Fibroblast of lung (primary cell): ENCODE measurements at places on chromosomes 2 and 18. TPM values are rescaled to one million over a fixed set of nuclear protein-coding genes. Genes with fewer than 3 reads are reported as not detected.

DNA sequence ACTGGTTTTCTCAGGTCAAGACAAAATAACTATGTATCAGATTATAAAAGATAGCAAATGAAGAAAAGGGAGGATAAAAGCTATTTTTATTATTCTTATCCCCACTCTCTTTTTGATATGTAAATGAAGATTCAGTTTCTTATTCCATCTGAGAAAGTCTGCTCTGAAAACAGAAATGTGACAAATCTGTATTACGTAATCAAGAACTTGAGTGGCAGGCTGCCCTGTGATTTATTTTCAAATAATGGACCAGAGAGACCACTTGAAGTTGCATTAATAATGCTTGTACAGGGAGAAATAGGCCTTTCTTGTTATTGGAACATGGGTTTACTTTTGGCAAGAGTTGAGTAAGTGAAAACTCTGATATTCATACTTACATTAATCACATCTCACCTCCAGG is 727.4 kb downstream of the DPP10 start:
- DNase-seq = no peak

- DNase-seq = no peak
Measured at GRCh38 chr18:38473535-38473934, 907.9 kb upstream of the CELF4 start.

DNA sequence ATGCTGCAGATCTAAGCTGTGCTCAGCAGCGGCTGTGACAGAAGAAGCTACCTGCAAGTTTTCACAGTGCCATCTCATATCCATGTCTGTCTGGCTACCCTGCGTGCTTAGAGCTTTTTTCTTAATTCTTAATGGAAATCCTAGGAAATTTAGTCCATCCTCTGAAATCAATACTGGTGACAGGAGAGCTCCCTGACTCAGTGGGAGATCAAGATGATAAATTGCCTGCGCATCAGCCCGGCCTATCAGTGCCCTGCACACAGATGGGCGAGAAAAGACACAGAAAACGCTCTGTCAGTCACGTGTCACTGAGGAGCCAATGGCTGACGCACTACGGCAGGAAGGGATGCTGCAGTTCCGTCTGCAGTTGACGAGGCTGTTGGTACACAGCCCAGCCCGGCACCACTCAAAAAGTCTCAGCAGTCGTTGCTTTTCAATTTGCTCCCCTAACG is 819.6 kb upstream of the FSHR start:
- DNase-seq = peak; percentile 62

DNA sequence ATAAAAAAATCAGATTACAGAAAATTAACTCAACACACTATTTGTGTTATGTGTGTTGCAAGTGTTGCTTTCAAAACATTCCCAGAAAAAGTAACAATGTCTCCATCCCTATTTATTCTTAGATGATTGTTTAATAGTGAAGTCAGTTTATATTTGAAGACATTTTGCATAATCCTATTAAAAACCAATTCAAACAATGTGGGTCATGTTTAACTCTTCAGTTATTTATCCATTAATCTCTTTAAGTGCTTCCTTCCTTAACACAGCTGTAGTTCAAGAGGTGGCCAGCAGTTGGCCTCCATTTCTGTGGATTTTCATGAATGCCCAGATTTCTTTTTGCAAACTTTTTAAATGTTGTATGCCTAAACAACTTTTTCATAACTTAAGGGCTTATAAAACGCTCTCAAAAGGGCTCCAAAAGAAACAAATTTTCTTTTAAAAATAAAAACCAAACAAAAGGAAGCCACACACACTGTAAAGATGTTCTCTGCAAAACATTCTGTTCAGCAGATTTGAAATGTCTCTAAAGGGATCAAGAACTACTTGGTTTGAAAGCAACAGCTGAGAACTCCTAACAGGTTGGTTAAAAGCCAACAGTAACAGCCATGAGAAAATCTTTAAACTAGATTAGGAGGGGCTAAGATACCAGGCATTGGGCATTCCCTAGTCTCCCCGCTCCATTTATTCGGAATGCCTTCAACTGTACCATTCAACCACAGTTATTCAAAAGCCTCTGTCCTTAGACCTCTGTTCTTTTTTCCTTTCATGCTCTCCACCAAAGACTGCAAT is 71.5 kb downstream of the THADA start:
- peak; percentile 80 for DNase-seq

DNA sequence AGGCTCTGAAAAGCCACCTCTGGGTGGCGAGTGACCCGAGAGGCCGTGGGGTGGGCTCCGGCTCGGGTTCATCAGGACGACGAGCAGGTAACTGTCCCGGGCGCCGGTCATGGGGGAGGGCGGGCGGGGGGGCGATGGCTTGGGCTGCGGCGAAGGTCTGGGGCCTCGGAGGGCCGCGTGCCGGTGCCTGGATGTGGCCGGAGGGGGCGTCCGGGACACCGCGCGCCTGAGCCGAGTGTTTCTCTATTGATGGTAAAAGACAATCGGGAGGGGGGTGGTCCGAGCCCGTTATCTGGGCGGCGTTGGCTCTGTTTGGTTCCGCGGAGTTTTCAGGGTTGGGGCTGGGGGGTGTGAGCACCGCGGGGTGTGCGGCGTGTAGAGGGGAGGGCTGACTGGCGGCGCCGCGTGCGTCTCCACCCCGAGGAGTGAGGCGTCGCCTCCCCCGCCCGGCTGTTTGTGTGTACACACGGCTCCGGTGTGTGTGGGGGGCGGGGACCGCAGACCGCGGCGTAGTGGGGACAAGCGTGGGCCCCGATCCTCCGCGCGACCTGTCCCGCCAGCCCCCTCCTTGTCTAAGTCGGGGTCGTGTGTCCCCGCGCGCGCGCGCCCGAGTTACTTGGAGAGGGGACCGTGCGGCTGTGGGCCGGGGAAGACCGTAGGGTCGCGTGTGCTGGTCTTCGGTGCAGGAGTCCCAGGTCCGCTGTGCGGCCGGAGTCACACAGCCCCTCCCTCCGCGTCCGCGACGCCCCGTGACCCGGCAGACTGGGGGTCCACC is 1.6 kb downstream of the CTIF start:
- peak; percentile 47 for DNase-seq

GRCh38 chr2:9975805-9976447 is 24.4 kb downstream of the GRHL1 start:
- peak; percentile 96 for DNase-seq

GRCh38 chr2:150917961-150918713 is 343.5 kb downstream of the RBM43 start:
- DNase-seq = no peak

GRCh38 chr2:74267068-74267467 is 68.7 kb downstream of the MTHFD2 start:
- peak; percentile 4 for DNase-seq

DNA sequence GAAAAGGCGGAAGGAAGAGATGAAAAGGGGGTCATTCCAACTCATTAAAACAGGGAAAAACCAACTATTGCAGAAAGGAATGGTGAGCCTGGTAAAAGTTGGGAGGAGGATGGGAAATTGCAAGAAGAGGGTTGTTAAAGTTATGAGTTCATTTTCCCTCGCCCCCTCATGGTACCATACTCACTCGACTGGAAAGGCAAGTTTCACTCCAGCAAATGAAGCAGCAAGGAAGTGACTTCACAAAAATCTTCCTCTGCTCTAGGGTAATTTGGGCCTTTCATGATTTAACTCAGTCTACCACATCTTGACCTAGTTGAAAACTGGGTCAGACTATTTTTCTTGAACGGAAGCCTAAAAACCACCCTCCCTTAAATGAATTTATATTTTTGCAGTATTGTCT is 22.8 kb upstream of the DAW1 start:
- DNase-seq = no peak

- no peak for DNase-seq
Measured at GRCh38 chr2:205069928-205070327, 524.7 kb downstream of the PARD3B start.

The ADGRF3 gene
- total RNA-seq = under 0.01 TPM in 1 of 2 replicates, not detected in the other

The KLHL14 gene
- not detected in 2 replicates for total RNA-seq

The ARID5A gene
- total RNA-seq = 7.2 and 9.7 TPM in 2 replicates

The GPATCH11 gene
- 5.9 and 6.4 TPM in 2 replicates for total RNA-seq

The SIX2 gene
- under 0.01 TPM in 1 of 2 replicates, not detected in the other for total RNA-seq

The NHEJ1 gene
- 20.3 and 22.1 TPM in 2 replicates for total RNA-seq
